ENCODE measurements at places on chromosomes 6 and 20.

DNA sequence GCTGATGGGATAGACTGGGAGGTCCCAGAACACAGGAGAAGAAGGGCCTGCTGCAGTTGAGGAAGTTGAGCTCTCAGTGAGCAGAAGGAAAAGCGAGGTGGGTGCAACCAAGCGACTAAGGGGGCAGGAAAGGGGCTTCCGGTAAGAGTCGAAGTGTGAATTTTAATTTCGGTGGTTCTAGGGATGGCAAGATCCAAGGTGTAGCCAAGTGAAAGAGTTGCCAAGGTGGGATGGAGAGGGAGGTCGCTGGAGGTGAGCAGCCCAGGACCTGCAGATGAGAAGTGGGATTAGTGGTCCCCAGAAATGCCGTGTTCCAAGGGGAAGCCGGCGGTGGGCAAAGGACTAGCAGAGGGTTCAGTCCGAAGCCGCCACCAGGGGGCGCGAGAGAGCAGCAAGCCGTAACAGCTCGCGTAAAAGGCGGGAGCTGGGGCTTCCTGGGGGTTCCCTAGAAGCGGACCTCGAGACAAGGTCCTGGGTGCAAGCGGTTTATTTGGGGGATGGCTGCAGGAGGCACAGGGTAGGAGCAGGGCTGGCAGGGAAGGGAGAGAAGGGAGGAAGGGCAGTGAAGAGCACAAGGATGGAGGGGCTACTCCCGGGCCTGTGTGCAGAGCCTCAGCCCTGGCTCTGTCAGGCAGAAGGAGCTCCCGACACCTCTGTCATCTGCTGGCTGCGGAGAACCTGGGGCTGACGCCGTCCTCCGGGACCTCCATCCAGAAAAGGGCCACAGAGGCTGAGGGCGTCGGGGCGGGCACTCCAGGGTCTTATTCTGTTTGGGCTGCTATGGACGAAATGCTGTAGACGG lies 103.6 kb downstream of the PAX1 start:
- DNase-seq, result peak; percentile 23

DNA sequence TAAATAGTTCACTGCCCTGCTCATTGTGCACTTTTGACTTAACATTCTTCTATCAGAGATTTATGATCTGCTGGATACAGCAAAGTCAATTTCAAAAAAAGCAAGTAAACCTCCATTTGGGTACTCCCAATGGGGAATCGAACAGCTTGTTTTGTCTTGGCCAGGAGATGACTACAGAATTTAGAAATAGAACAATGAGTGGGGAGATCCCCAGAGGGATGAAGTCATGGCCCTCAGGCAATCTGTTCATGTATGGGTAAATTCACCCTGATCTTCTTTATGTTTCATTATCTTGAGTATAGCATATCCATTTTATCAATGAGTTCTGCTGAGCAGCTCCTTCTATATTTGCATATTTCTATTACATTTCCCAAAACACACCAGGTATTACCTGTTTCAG lies 1681.9 kb downstream of the HACE1 start:
- no peak for DNase-seq

DNA sequence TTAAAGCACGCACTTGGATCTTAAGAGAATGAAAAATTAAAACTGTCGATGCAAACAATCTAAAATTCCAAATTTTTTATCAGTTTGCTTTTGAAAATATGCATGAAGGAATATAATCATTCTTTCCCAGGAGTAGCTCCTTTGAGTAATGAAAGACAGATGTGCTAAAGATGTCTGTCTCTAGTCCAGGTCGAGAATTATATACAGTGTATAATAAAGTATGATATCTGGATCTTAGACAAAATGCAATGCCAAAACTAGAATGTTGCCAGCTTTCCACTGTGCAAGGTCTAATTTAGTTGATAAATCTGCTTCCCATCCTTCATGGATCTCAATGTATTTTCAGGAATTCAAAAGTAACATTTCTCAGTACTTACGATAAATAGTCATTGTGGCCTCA lies 65.1 kb upstream of the ADGRG6 start:
- no peak for DNase-seq

DNA sequence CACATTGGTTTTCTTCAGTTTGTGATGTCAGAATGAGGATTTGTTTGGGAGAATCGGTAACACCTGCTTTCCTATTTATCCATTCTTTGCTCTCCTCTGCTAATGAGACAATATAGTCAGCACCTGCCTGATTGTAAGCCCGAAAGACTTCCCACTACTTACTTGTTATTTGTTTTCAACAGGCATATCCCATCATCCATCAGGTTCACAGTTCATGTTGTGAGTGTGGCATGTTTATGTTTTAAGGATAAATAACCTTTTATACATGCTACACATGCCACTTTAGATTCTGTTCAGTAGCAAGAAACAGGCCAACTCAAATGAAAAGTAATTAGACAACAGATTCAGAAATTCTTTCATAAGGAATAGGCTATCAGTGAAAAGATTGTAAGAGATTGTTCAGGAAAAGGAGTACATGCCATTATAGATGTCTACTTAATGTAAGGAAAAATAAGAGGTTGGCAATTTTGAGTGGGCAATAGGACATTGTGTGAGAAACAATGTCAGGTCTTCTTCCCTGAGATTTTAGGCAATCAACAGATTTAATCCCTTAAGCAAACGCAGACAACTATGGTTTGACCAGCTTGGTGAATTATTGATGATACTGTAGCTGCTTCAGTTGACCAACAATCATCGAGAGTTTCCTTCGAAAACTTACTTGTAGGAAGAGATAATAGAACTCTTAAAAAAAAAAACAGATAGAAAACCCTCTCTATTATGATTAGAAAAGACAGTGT lies 7.9 kb upstream of the GPRC6A start:
- DNase-seq, result no peak

DNA sequence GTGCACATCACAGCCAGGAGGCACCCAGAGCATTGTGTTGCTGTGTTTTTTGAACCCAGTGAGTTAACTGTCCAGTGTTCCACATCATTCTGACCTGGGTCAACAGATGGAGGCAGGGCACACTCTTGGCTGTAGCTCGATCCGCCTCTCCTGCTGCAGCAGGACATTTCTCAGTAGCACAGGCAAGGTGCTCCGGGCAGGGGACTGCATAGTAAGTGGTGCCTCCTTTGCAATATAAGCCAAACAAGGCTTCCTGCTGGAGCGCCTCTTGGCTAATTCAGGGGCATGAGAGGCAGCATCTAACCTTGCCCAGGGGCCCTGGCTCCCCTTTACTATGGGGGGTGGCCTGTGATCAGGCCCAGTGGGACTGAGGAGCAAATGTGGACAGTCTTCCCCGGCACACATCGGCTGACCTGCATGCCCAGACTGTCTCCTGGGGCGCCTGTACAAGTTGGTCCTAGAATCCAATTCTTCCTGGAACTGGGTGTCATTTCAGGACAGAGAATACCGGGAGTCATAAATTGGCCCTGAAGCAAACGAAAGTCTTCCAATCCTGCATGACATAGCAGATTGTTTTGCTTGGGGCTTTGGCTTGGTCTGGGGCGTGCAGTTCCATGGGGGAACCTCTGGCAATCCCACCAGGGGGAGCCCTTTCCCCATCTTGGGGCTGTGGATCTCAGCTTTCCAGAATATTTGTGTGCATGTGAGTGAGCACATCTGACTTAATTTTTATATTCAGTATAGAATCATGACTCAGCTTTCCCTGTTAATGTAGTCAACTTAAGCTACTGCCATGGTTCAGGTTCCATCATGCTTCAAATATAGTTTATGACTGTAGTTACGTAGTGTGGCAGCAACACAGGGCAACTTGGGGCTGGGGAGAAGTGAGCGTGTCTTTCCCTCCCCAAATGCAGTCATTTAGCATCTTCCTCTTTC lies 56.0 kb upstream of the DDR1 start:
- peak; percentile 73 for DNase-seq

DNA sequence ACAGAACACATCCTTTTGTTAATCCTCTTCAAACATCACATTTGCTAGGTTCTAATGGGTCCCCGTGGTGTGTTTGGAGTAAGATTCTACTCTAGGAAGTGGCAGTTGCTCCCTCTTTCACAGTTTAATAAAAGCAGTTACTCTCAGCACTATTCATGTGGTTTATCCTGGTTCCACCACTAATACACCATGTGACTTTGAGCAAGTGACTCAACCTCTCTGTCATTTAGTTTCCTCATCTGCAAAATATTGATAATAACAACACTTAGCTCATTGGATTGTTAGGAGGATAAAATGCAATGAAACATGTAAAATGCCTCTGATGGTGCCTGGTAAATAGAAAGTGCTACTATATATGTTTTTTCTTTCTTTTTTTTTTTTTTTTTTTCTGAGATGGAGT lies 488.0 kb upstream of the NOX3 start:
- DNase-seq, result no peak

DNA sequence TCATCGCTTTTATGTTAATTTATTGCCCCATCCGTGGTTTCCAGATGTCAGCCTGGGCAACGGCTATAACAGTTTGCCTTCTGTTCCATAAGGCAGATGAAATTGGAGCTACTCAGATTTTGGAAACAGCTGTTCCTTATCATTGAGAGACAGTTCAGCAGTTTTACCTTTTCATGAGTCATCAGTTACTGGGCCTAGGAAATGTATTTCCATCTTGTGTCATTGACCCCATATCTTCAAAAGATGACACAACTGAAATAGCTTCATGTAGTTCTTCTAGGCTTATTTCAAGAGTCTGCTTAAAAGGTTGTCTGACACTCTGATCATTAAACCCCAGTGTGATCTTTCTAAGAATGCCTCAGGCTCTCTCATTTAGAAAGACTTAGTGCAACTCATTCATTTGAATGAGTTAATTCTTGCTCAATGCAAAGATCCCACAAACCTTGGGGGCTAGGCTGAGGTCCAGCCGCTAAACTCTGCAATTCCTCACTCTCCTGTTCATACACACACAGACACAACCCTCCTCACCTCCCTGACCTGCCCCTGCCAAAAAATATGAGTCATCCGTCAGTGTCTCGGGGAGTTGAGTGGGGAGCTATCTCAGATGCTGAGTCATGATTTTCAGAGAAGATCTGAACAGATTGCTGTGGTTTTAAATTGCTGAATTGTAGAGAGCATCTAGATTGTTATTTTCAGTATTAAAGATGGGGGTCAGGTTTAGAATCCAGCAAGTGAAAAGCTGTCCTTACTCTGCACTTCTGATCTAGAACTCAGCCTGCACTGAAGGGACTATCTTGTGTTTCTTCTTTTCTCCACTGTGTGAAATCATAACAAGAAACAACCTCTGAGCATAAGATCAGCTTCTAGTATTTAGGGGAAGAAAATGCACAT lies 61.8 kb downstream of the RPP40 start:
- DNase-seq, result peak; percentile 75

DNA sequence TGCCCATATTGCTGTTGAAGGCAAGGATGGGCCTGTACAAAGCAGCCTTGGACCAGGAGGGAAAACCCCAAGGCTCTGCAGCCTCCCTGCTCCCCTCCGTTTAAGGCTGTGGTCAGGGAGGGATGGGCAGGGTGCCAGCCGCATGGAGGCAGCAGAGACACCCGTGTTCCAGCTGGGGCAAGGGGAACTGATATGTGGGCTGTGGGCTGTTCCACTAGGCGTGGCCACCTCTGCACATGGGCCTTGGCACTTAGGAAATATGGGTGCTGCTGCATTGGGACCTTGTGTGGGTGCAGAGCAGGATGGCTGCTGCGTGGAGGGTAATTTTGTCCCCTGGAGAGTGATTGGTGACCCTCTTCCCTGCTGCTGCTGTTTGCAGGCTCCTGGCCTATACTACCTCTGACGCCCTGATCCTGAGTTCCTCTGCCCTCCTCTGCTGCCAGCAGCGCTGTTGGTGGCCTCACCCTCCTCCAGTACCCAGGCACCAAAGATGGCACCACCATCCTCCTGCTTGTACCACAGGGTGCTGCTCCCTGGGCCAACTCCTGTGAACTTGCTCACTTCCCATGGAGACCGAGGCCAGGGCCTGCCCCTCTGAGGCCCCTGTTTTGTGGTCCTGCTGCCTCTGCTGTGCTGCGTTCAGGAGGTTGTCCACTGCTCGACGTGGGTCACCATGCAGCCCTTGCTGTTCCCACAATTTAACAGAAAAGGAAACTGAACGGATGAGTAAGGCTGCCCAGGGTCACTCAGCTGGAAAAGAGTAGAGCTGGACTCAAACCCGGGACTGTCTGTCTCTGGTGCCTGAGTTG lies 35.3 kb downstream of the PANK2 start:
- no peak for DNase-seq

DNA sequence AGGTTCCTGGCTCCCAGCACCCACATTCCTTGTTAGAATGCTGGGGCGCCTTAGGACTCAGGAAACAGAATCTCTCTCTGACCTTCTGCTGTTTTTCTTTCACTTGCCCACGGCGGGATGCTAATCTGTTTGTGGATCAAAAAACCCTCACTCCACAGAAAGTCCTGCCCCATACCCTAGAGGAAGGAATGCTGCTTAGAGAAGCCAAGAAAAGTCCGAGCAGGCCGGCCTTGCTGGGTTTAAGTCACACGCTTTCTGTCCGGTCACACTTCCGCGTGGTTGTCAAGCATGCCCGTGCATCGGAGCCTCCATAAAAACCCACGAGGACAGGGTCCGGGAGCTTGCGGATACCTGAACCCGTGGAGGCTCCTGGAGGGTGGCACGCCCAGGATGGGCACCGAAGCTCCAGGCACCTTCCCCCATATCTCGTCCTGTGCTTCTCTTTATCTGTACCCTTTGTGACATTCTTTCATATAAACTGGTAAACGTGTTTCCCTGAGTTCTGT lies 223.1 kb downstream of the NRN1 start:
- DNase-seq, result no peak

GRCh38 chr6:22250486-22250885 lies 46.4 kb downstream of the PRL start:
- DNase-seq, result no peak

DNA sequence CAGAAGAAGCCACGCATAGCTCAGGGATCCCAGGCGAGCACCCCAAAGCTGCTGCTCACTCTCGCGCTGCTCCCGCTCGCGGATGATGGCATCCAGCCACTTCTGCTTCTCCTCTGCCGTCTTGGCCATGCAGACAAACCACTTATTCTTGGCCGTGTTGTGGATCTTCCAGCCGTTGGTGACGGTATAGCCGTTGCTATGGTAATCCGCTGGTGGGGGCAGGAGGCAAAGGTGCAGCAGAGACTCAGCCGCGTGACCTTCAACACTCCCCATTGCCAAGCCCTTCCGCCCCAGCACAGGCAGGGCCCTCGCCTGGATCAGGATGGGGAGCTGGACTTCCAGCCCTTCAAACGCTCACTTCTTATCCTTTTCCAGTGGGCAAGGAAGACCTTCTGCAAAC lies 136.9 kb downstream of the PREX1 start:
- no peak for DNase-seq

DNA sequence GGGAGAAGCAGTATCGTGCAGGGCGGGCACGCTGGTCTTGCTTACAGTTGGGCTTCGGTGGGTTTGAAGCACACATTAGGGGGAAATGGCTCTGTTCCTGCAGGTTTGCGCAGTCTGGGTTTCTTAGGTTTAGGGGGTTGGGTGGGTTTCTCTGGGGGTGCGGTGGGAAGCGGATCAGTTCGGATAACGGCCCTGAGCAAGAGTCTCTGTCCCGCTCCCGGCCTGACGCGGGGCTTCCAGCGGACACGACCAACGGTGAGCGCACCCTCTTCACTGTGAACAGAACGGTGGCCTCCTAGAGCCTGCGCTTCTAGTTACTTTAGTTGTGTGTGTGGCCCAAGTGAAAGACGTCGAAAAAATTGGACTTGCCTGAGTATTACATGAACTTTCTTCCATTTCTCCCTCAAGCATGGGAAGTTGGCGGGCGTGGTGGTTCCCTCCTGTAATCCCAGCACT lies 635 bp upstream of the ELOVL2 start:
- no peak for DNase-seq

Data from SW480 (cell line).